Natural killer cell treated with Interleukin-12 subunit alpha and Interleukin-12 subunit beta and Interleukin-15 and Interleukin-18, amount 100 ng/mL, for 72 hours (primary cell): ENCODE measurements at places on chromosomes 12 and 14. TPM values are rescaled to one million over a fixed set of nuclear protein-coding genes. Genes with fewer than 3 reads are reported as not detected.

The TMEM63C gene
- 0.84 TPM for total RNA-seq

The GZMH gene
- total RNA-seq = 37.3 TPM

The ORAI1 gene
- 43.9 TPM for total RNA-seq

The A2M gene
- not detected for total RNA-seq

The TAS2R7 gene
- total RNA-seq = not detected

The GPR33 gene
- total RNA-seq = not detected

The KCNA5 gene
- not detected for total RNA-seq

The TUNAR gene
- total RNA-seq = not detected

The NCOR2 gene
- 80.8 TPM for total RNA-seq

The GALC gene
- 27.0 TPM for total RNA-seq

The SCN8A gene
- total RNA-seq = 0.50 TPM

The CCDC175 gene
- total RNA-seq = not detected

The RTRAF gene
- total RNA-seq = 146 TPM

The ACAD10 gene
- total RNA-seq = 28.4 TPM

The PPM1H gene
- 0.38 TPM for total RNA-seq

The OTOGL gene
- total RNA-seq = not detected

The PIP4P1 gene
- 34.5 TPM for total RNA-seq

The AKAP3 gene
- 0.71 TPM for total RNA-seq

The COX6A1 gene
- 320 TPM for total RNA-seq

The PAPLN gene
- 0.47 TPM for total RNA-seq

The CMKLR1 gene
- 0.26 TPM for total RNA-seq

The KRT5 gene
- not detected for total RNA-seq

The IL26 gene
- total RNA-seq = 10.0 TPM

The CLEC4E gene
- not detected for total RNA-seq

The CLEC12A gene
- total RNA-seq = 2.0 TPM

The TDRD9 gene
- 2.1 TPM for total RNA-seq

The C12orf50 gene
- not detected for total RNA-seq

The GABARAPL1 gene
- 24.9 TPM for total RNA-seq
